ENCODE measurements at places on chromosomes 11 and 22. TPM values are rescaled to one million over a fixed set of nuclear protein-coding genes. Genes with fewer than 3 reads are reported as not detected.

The CST6 gene
- not detected for total RNA-seq

The CCDC81 gene
- 0.20 TPM for total RNA-seq

The ANO5 gene
- 1.9 TPM for total RNA-seq

The OR51I1 gene
- total RNA-seq = not detected

The HOATZ gene
- not detected for total RNA-seq

The OR9G4 gene
- total RNA-seq = not detected

The ZC3H12C gene
- total RNA-seq = 6.6 TPM

The ZNF214 gene
- 0.79 TPM for total RNA-seq

The SLC15A3 gene
- not detected for total RNA-seq

The HBG1 gene
- not detected for total RNA-seq

The PIWIL4 gene
- total RNA-seq = 0.40 TPM

The KCNJ11 gene
- total RNA-seq = 3.7 TPM

The RTN4RL2 gene
- 99.6 TPM for total RNA-seq

The SMTNL1 gene
- total RNA-seq = not detected

The MS4A6E gene
- total RNA-seq = not detected

The PYGM gene
- total RNA-seq = 0.13 TPM

The LRFN4 gene
- total RNA-seq = 115 TPM

The TRPM5 gene
- total RNA-seq = not detected

The C11orf97 gene
- not detected for total RNA-seq

The OR2AT4 gene
- not detected for total RNA-seq

All from A549 treated with Mapracorat at 1 μM for 4 hours (cell line).